ENCODE measurements at places on chromosomes 5 and 9.

DNA sequence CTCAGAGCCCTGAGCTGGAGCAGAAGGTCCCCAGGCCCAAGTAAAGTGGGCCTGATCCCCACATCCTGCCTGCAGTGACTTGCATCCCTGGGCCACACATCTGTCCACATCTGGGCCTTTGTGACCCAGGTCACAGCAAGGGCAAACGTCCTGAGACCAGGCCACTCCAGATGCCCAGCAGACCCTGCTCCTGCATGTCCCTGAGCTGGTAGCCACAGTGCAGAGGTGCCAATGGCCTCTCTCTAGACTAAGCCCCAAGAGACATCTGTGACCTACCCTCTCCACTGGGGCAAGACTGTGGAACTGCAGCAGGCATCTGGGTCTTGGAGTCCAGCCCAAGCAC, 2.5 kb downstream of the FLT4 start:
- no peak for DNase-seq

DNA sequence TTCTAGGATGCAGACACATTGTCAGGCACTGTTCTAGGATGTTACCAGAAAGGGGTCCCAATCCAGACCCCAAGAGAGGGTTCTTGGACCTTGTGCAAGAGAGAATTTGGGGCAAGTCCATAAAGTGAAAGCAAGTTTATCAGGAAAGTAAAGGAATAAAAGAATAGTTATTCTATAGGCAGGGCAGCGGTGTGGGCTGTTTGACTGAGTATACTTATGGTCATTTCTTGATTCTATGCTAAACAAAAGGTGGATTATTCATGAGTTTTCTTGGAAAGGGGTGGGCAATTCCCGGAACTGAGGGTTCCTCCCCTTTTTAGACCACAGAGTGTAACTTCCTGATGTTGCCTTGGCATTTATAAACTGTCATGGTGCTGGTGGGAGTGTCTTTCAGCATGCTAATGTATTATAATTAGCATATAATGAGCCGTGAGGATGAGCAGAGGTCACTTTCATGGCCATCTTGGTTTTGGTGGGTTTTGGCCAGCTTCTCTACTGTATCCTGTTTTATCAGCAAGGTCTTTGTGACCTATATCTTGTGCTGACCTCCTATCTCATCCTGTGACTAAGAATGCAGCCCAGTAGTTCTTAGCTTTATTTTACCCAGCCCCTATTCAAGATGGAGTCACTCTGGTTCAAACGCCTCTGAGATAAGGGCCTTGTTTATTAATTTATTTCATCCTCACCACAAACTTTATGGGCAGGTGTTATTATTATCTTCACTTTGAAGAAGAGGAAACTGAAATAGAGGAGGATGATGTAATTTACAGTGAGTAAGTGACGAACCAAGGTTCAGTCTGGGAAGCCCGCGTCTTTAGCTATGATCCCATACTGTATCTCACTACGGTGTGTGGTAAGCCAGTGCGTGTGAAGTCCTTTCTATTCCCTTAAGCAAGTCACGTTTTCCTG, 186.0 kb upstream of the KLF4 start:
- DNase-seq: no peak

DNA sequence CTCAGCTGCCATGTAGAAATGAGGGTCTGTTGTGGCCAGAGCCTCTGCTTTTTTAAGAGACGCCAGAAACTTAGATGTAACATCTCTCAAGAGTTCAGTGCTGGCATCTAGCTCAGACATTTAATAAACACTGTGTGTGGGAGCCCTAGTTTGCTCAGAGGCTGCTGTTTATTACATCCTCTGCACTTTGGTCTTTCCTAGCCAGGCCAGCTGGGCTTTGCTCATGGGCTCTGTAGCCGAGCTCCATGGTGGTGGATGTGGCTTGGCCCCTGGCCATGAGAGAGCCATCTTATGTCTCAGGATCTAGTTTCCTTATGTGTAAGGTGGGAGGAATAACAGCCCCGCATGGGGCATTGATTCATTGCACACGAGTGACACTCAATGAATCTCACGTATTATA, 30.0 kb downstream of the ARHGEF37 start:
- no peak for DNase-seq

DNA sequence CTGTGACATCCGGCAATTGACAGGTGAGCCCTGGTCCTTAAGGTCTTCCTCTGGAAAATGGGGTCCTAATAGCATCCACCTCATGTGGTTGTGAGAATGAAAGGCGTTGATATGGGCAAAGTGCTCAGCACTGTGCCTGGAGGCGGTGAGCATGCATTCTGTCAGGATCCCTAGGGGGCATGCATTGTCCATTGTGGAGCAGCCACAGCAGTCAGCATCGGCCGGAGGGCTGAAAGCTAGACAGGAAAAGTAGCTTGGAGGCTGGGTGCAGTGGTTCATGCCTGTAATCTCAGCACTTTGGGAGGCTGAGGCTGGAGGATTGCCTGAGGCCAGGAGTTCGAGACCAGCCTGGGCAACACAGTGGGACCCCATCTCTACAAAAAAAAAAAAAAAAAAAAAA, 122.2 kb downstream of the LHX2 start:
- DNase-seq: no peak

DNA sequence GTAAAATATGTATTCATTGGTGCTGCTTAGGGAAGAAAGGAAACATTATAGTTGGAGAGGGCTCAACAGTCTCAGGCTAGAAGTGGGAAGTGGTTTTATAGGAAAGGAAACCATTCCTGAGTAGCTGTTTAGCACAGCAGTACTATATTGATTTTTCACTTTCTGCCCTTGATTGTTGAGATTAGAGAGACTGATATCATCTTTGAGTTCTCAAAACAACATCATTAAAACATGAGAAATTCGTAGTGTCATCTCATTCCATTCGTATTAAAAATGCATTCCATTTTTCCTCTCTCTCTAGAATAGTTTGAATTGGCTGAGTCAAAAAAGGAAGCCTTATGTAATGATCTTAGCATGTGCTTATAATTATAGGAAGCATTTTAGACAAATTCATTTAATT, 14.1 kb downstream of the POLR3G start:
- DNase-seq: no peak

- DNase-seq: no peak
Measured at GRCh38 chr5:74940782-74941353, 74.7 kb upstream of the FAM169A start.

GRCh38 chr5:9713356-9713755, 83.2 kb upstream of the TAS2R1 start:
- DNase-seq: no peak

GRCh38 chr9:95793924-95794828, 81.3 kb upstream of the ERCC6L2 start:
- DNase-seq: no peak

GRCh38 chr5:138972230-138972629, 97.1 kb upstream of the LRRTM2 start:
- DNase-seq: no peak

DNA sequence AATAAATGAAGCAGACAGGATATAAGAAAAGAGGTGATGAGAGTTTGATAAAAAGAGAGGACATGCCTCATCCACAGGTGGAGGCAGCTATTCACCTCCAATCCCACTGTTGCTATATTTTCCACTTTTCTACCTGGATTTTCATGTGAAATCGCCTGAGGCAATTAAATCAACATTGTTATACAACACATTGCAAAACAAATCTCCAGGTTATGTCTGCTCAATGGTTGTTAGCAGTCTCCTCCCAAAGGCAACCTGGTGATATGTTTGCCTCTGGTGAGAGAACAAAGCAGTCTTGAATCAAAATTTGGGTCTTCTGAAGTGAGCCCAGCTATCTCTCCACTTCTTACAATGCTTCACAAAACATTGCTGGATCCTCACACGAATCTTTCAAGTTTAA, 30.0 kb downstream of the NREP start:
- DNase-seq: no peak
